ENCODE measurements at places on chromosomes 16 and 17. TPM values are rescaled to one million over a fixed set of nuclear protein-coding genes. Genes with fewer than 3 reads are reported as not detected.

The COTL1 gene
- 90.4 TPM for total RNA-seq

The KRT33A gene
- total RNA-seq, result not detected

The PIPOX gene
- 1.1 TPM for total RNA-seq

The SAMD14 gene
- 1.8 TPM for total RNA-seq

The CRHR1 gene
- total RNA-seq, result not detected

The PSME3IP1 gene
- 106 TPM for total RNA-seq

The MYH13 gene
- total RNA-seq, result not detected

The FAM83G gene
- 19.1 TPM for total RNA-seq

The ATP2A1 gene
- total RNA-seq, result 0.22 TPM

The HCRT gene
- total RNA-seq, result not detected

The KRTAP4-6 gene
- not detected for total RNA-seq

The SOST gene
- total RNA-seq, result not detected

The NPIPA2 gene
- total RNA-seq, result 1.00 TPM

The CDC6 gene
- total RNA-seq, result 41.8 TPM

The MYLK3 gene
- total RNA-seq, result 0.37 TPM

The ADCY7 gene
- 36.0 TPM for total RNA-seq

The RANGRF gene
- 9.7 TPM for total RNA-seq

The CTU2 gene
- 28.8 TPM for total RNA-seq

The CKLF gene
- total RNA-seq, result 61.1 TPM

The GLTPD2 gene
- total RNA-seq, result not detected

The SLC47A2 gene
- not detected for total RNA-seq

The CBX2 gene
- 2.3 TPM for total RNA-seq

The AANAT gene
- total RNA-seq, result not detected

The KCNH4 gene
- not detected for total RNA-seq

The RAB26 gene
- 1.1 TPM for total RNA-seq

The FOXL1 gene
- 36.7 TPM for total RNA-seq

The KRTAP9-8 gene
- not detected for total RNA-seq

The CTRB2 gene
- total RNA-seq, result not detected

The ASB16 gene
- under 0.01 TPM for total RNA-seq

The NKD1 gene
- under 0.01 TPM for total RNA-seq

The CACNG1 gene
- not detected for total RNA-seq

The SCIMP gene
- total RNA-seq, result not detected

The AP2B1 gene
- total RNA-seq, result 88.4 TPM

The CTRL gene
- 0.33 TPM for total RNA-seq

The KRT28 gene
- not detected for total RNA-seq

The ZNF205 gene
- 24.1 TPM for total RNA-seq

The AATF gene
- 37.1 TPM for total RNA-seq

The RMI2 gene
- total RNA-seq, result 19.4 TPM
